ENCODE measurements at places on chromosomes 3 and 15.
A peak's percentile ranks its signal among the peaks of the same experiment; 100 is the strongest.

GRCh38 chr3:132872711-132873110 lies 150.5 kb upstream of the NPHP3 start:
- no peak for DNase-seq

GRCh38 chr15:100339999-100340398 lies 1.8 kb downstream of the ADAMTS17 start:
- DNase-seq: no peak

DNA sequence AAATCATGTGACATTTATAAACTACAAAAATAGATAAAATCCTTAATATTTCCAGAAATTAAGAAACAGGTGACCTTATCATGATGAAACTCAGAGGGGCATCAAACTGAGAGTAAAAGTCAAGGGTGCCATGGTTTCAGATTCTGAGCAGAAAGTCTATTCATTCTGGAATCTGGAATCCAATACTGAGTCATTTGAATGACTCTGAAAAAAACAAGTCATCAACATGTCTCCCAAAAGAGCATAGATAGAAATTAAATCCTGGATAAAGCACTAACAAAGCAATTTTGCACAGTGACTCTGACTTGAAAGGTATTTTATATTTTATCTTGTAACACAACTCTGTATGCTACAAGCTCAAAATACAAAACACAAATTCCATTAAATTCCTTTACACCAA lies 23.4 kb downstream of the STAC start:
- DNase-seq: no peak

GRCh38 chr3:139638518-139638917 lies 39.3 kb downstream of the NMNAT3 start:
- DNase-seq: no peak

DNA sequence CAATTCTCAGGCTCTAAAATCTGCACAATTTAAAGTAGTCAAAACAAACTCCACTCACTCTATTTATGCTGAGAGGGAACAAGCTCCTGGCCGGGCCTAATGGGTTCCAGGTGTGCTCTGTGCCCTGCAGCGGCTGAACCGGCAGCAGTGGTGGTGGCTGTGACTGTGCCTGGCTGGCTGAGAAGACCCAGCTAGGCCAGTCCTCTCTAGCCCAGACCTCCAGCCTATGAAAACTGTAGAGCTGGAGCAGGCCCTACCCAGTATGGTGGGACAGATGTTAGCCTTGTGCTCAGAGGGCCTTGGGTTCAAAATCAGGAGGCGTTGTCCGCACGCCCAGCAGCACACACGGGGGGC lies 37.0 kb downstream of the EPHB3 start:
- no peak for DNase-seq

- peak; percentile 69 for DNase-seq
Measured at GRCh38 chr15:88649286-88649733, 10.5 kb downstream of the ISG20 start.

DNA sequence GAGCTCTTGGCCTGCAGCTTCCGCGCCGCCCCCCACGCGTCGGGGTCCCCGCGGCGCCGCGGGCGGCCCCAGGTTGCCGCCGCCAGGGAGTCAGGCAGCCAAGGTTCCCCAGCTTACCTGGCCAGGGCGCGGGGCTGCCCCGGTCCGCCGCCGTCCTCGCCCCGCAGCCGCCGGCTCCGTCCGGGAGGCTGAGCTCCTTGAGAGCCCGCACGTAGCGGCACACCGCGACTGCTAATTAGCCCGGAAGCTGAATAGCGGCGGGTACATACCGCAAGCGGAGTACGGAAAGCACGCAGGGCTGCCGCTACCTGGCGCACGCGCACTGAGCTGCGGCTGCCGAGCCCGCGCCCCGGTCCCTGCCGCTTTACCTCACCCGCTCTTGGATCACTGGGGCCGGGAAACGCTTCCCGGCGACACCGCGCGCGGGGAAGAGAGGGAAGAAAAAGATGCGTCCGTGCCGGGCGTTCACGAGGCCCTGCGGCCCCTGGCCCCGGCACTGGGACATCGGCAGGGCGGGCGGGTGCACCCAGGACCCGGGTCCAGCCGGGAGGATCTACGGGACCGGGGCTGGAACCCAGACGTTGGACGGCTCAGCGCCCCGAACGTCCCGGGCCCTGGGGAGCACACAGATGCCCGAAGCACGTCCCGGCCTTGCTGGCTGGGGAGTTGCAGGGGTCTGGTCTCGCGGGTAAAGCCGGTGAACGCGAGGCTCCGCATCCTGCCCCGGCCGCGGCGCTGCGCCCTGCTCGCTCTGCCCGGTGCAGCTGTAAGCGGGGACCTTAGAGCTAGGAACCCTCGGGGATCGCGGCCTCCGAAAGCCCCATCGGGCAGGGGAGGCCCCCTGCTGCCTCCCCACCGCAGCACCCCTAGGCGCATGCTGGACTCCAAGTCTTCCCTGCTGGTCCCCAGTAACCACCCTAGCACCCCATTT lies at the start of gene GOLGA8B:
TSS of gene GOLGA8B (minus strand) at position 253 of the 931 bp plus-strand sequence. CDS start 47,739 bp downstream, outside the sequence.
- DNase-seq: peak; percentile 67

- DNase-seq: no peak
Measured at GRCh38 chr3:87461443-87461842, 185.1 kb upstream of the POU1F1 start.

- DNase-seq: no peak
Measured at GRCh38 chr3:127307112-127307835, 19.4 kb upstream of the PRR20G start.

DNA sequence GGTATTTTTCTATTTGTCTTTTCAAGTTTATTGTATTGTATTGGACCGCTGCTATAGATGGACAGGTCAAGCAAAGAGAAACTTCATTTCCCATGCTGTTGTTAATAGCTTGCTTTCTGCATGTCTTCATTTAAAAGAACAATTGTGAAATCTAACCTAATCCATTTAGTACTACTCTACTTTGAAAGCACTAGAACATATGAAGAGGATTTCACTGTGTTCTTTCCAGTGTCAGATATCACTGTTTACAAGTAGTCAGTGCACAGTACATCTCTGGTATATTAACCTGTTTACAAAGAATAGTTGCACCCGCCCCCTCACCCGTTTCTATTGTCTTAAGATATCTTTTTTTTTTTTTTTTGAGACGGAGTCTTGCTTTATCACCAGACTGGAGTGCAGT lies 21.8 kb upstream of the EDEM1 start:
- DNase-seq: no peak

DNA sequence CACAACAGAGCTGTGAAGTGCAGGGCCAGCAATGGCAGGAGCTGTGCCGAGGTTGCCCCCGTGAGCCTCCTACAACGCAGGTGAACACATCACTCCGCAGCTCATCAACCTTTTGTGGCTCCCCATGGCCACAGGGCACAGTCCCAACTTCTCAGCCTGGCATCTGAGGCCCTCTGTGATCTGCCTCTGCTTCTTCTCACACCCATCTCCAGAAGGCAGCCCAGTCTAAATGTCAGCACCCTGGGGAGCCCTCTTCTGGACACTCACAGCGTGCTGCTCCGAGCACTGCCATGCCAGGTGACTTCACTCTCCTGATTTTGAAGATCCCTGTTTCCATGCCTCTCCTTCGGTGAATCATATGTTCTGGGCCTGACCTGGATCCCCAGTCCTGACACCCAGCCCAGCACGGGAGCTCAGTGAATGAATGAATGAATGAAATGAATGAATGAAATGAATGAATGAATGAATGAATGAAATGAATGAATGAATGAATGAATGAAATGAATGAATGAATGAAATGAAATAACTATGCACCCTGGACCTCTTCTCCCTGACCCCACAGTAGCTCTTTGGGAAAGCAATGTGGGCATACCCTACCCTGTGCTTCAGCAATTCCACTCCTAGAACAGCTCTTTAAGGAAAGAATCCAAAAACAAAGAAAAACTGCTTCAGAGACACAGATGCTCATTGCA lies 17.9 kb upstream of the SKIC8 start:
- no peak for DNase-seq

- no peak for DNase-seq
Measured at GRCh38 chr3:159928666-159929065, 60.0 kb upstream of the IL12A start.

DNA sequence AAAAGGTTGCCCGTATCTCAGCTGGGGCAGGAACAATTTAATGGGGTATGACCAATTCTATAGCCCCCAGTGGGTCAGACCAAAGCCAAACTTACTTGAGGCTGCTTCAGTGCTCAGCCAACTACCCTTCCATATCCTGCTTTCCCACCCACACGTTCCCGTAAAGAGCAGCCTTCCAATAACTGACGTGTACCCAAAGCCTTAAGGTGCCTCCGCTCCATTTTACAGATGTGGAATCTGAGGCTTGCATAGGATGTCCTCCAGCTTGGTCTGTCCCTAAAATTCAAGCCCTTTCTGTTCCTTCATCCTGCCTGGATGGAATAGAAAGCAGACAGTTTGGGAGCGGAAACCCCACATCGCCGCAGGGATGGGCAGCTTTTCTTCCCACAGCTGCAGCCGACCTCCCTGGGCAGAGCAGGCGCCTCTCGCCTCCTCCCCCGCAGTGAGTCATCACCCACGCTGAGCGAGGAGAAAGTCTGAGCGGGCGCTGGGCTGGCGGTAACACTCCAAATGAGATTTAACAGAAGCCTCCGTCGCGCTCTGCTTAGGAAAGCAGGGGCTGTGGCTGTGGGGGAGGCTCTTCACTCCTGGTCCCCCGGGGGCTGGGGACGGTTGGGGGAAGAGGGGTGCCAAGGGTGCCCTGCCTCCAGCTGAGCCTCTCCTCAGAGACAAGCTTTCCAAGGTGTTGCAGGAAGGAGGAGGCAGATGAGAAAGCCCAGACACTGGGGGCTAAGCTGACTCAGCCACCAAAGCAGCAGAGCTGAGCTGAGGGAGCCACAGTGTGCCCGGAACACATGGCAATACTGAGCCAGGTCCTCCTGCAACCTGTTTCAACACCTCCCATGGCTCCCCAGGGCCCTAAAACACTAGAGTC lies 57.8 kb upstream of the HRH1 start:
- peak; percentile 64 for DNase-seq

- no peak for DNase-seq
Measured at GRCh38 chr15:87850916-87851315, 405.6 kb downstream of the NTRK3 start.
